ENCODE measurements at places on chromosomes 3 and 15. TPM values are rescaled to one million over a fixed set of nuclear protein-coding genes. Genes with fewer than 3 reads are reported as not detected.
A peak's percentile ranks its signal among the peaks of the same experiment; 100 is the strongest.

DNA sequence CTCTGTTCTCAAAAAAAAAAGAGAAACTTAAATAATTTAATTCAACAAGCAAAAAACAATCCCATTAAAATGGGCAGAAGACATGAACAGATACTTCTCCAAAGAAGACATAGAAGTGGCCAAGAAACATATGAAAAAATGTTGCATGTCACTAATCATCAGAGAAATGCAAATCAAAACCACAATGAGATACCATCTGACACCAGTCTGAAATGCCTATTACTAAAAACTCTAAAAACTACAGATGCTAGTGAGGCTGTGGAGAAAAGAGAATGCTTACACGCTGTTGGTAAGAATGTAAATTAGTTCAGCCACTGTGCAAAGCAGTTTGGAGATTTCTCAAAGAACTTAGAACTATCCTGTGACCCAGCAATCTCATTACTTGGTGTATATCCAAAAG, 382.9 kb downstream of the OTOL1 start:
- no peaks in the 10 kb centered on the region for H3K27me3 ChIP-seq
- DNase-seq, result no peak

DNA sequence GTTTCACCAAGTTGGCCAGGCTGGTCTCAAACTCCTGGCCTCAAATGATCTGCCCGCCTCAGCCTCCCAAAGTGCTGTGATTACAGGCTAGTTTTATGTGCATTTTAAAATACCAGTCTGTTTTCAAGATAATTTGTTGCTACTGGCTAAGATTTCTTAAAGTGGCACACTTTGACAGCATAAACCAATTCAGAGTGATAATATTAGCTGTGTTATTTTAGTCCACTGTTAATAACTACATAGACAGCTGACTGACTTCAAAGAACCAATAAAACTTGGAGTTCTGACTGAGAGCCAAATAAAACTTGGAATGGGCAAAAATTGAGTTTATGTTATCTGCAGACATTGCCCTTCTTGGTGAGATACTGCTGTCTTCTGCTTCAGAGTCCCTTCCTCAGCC, 291.8 kb downstream of the UBE2E2 start:
- peaks cover 28% of the 10 kb centered on the region for H3K4me1 ChIP-seq
- no peak overlapping the region for H3K27ac ChIP-seq
- no peak for DNase-seq
- no peaks in the 10 kb centered on the region for H3K27me3 ChIP-seq
- no peak overlapping the region for H3K4me3 ChIP-seq

Gene PIK3CB
- 79.2 TPM for total RNA-seq

Gene ARHGEF3
- 20.8 TPM for total RNA-seq

Gene THSD4
- 23.0 TPM for total RNA-seq

DNA sequence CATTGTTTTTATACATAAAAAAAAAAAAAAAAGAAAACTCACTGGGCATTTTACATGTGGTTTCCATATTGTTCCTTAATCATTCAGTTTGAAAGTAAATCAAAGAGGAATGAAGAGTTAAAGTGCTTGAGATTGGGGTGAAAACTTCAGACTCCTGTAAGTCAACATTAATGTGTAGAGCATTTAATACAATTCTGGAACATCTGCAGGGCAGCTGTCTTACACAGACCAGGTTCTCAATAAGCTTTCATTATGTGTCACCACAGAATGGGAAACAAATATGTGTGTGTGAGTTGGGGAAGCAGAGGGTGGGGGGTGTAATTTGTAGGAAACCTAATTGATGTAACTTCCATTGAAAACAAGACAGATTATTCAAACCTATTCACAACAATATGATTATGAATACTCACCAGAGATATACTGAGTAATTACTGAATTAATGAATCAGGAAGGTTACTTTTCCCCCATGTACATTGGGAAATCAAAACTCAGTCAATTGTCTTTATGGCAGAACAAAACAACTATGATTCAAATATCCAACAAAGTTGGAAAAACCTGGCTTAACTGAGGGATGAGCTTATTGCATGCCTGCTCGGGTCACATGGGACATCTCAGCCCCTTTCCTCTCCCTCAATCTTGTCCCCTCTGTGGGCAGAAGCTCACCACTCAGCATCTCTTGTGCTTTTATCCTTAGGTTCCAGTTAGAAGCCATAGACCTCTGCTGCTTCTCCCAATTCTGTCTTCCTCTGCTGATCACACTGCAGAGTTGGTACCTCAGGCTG, 281.2 kb upstream of the THBS1 start:
- DNase-seq, result no peak
- H3K4me3 ChIP-seq, result no peak overlapping the region
- no peaks in the 10 kb centered on the region for H3K36me3 ChIP-seq
- no peaks in the 10 kb centered on the region for H3K27me3 ChIP-seq
- H3K27ac ChIP-seq, result no peak overlapping the region

GRCh38 chr3:155512175-155512866, 218.8 kb upstream of the STRIT1 start:
- H3K4me3 ChIP-seq, result no peak overlapping the region
- H3K27ac ChIP-seq, result no peak overlapping the region
- H3K36me3 ChIP-seq, result no peaks in the 10 kb centered on the region
- no peak for DNase-seq
- no peaks in the 10 kb centered on the region for H3K27me3 ChIP-seq
- H3K4me1 ChIP-seq, result no peaks in the 10 kb centered on the region

DNA sequence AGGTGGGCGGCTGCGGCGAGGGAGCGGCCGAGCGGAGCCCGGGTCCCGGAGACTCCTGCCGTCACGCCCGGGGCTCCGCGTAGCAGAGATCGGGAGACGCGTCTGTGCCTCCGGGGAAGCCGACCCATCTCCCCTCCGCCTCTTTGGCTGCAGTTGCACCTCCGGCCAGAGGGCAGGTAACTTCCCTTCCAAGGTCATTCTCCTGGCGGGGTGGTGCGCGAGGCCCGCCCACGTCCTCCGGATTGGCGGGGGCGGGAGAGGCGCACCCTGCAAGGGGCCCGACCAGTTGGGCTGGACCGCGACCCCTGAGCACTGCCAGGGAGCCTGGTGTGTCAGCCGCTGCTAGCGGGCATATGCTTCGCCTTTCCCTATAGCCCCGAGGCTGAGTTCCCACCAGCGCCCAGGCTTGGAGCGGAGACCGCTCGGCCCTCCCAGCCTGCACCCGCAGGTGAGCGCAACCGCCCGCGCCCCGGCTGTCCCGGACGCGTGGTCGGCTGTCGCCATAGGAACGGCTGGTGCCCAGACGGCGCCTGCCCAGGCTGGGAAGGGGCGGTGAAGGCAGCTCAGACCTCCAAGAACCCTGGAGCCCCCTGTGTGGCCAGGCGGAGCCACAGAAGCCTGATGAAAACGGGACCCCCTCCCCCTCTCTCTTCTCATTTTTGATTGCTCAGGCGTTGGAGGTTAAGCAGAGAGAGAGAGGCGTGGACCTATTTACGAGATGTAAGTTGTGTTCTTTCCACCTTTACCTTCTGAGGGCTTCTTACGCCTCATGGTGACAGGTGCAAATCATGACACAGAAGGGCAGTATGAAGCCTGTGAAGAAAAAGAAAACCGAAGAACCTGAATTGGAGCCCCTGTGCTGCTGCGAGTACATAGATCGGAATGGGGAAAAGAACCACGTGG, 453 bp downstream of the ZDHHC23 start:
- peaks cover 7% of the 10 kb centered on the region for H3K4me1 ChIP-seq
- peak overlapping the region; percentile 70 for H3K4me3 ChIP-seq
- no peaks in the 10 kb centered on the region for H3K36me3 ChIP-seq
- peak; percentile 66 for DNase-seq
- H3K27me3 ChIP-seq, result no peaks in the 10 kb centered on the region

DNA sequence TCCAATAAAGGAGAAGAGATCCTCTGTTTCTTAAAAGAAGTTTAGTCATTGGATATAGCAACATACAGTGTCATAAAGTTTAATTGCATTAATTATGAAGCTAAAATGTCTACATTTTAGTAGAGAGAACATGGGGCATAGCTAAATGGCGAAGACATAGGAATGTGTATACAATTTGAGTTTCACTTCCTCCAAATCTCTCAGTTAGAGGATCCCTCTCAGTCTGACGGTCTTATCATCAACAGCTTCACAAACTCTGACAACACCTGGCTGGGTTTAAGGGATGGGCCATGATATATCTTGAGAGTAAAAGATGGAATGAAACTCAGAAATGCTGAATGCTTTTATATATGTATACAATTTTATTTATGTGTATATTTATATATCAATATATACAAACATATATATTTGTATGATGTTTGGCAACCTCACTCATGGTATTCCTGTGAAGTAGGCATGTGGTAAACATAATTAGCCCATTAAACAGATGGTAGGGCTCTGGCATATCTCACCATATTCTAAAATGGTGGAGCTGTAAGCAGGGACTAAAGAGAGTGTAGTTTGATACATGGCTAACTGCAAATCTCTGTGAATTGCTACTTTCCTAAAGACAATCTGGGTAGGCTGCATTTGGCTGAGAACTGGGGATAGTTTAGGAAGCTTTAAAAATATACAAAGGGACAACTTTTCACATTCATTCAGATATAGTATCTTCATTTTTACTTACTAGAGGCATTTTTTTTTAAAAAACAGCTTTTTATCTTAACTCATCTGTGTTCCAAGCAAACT, 111.6 kb downstream of the TIGIT start:
- no peak overlapping the region for H3K4me3 ChIP-seq
- peaks cover 43% of the 10 kb centered on the region for H3K4me1 ChIP-seq
- no peak for DNase-seq
- no peak overlapping the region for H3K27ac ChIP-seq

Gene IFT57
- total RNA-seq, result 80.1 TPM

DNA sequence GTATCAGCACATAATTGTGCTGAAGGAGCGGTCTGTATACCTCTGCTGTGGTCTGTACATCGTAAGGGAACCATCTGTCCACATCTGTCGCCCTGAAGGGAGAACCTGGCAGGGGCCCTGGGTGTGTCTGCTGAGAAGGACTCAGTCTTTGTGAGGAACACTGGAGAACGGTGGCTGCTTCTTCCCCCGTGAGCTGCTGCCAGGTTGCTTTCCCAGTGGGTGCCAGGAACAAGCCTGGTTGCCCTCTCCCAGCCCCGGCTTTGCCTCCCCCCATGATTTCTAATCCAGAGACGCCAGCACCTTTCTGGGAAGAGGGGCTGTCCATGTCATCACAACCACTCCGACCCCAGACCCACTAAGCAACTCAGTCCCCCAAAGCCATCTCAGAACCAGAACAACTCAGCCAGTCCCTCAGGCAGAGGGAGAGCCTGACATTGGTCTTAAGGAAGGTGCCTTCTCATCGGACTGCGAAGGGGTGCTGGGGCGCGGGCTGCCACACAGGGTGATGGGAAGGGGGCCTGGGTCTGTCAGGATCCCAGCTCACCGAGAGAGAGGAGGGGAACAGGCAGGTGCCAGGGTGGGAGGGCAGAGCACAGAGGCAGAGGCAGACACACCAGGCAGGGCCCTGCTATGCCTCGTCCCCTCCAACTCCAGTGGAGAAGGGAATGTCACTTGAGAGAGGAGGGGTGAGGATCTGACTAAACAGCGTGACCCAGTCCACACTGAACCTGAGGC, 8.5 kb downstream of the TNK2 start:
- H3K4me3 ChIP-seq, result no peak overlapping the region
- H3K36me3 ChIP-seq, result no peaks in the 10 kb centered on the region
- peaks cover 54% of the 10 kb centered on the region for H3K4me1 ChIP-seq
- H3K27me3 ChIP-seq, result no peaks in the 10 kb centered on the region

DNA sequence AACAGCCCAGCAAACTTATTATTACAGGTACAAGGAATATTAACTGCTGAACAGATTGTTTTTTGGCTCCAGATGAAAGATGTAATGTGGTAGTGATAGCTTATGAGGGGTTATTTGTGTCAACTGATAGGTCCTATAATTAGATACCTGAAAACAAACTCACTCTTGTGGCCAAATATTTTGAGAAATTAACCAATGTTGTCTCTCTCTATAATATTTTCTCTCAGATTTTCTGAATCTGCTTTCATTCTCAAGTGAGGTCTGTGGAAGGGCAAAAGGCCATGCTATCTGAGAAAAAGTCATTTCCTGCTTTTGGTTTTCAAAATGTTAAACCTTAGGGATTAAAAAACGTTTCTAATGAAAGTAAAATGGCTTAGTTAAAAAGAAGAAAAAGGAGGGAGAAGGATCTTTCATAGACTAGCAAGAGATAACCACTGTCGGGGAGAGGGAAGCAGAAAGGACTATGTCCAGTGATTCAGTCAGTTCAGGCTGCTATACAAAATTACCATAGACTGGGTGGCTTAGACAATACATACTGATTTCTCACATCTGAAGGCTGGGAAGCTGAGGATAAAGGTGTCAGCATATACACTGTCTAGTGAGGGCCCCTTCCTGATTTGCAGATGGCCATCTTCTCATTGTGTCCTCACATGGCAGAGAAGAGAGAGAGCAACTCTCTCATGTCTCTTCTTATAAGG, 277.5 kb upstream of the P2RY1 start:
- no peaks in the 10 kb centered on the region for H3K27me3 ChIP-seq
- H3K4me1 ChIP-seq, result peaks cover 5% of the 10 kb centered on the region
- H3K4me3 ChIP-seq, result no peak overlapping the region
- DNase-seq, result no peak

- H3K4me3 ChIP-seq, result no peak overlapping the region
- H3K4me1 ChIP-seq, result peaks cover 39% of the 10 kb centered on the region
- no peak overlapping the region for H3K27ac ChIP-seq
- H3K36me3 ChIP-seq, result no peaks in the 10 kb centered on the region
- no peak for DNase-seq
Measured at GRCh38 chr3:47476644-47477199, 981 bp upstream of the SCAP start.

DNA sequence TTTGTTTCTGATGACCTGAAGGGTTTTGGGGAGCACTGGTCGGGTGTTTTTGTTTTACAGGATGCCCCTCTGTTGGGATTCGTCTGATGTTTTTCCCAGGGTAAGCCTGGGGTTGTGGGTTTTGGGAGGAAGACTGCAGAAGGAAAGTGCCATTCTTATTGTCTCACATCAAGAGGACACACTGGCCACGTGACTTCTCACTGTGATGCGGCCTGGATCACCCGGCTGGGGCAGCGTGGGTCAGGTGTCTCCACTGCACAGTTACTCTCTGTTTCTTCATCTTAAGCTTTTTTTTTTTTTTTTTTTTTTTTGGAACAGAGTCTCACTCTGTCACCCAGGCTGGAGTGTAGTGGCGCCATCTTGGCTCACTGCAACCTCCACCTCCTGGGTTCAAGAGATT, 120.5 kb downstream of the TMEM266 start:
- H3K36me3 ChIP-seq, result no peaks in the 10 kb centered on the region
- no peak overlapping the region for H3K27ac ChIP-seq
- no peaks in the 10 kb centered on the region for H3K4me1 ChIP-seq
- no peak overlapping the region for H3K4me3 ChIP-seq

- H3K4me3 ChIP-seq, result no peak overlapping the region
- no peaks in the 10 kb centered on the region for H3K27me3 ChIP-seq
- H3K27ac ChIP-seq, result no peak overlapping the region
- no peaks in the 10 kb centered on the region for H3K36me3 ChIP-seq
- H3K4me1 ChIP-seq, result peaks cover 8% of the 10 kb centered on the region
Measured at GRCh38 chr15:60865507-60865906, 363.6 kb downstream of the RORA start.

Gene FBXL22
- total RNA-seq, result 3.2 TPM

- no peak overlapping the region for H3K4me3 ChIP-seq
- no peak overlapping the region for H3K27ac ChIP-seq
- peaks cover 29% of the 10 kb centered on the region for H3K4me1 ChIP-seq
- no peaks in the 10 kb centered on the region for H3K27me3 ChIP-seq
- peak; percentile 85 for DNase-seq
Measured at GRCh38 chr15:79849789-79850188, 47.0 kb downstream of the MTHFS start.

GRCh38 chr15:69599271-69599670, 146.7 kb downstream of the RPLP1 start:
- no peaks in the 10 kb centered on the region for H3K36me3 ChIP-seq
- H3K27ac ChIP-seq, result no peak overlapping the region
- peaks cover 24% of the 10 kb centered on the region for H3K4me1 ChIP-seq
- no peaks in the 10 kb centered on the region for H3K27me3 ChIP-seq
- H3K4me3 ChIP-seq, result no peak overlapping the region
